ENCODE measurements at places on chromosomes 7 and 10. TPM values are rescaled to one million over a fixed set of nuclear protein-coding genes. Genes with fewer than 3 reads are reported as not detected.

The TMEM140 gene
- total RNA-seq, result not detected

The SCRN1 gene
- 78.9 TPM for total RNA-seq

The INSYN2A gene
- not detected for total RNA-seq

The OR6B1 gene
- not detected for total RNA-seq

The NANOS1 gene
- total RNA-seq, result 0.65 TPM

The AUTS2 gene
- 25.6 TPM for total RNA-seq

The PRKG1 gene
- total RNA-seq, result 0.43 TPM

The ARID5B gene
- 18.5 TPM for total RNA-seq

The C10orf53 gene
- not detected for total RNA-seq

The GPR26 gene
- not detected for total RNA-seq

The OPN4 gene
- total RNA-seq, result not detected

The CHAT gene
- total RNA-seq, result 2.0 TPM

The ALOX5 gene
- total RNA-seq, result not detected

The NUTM2A gene
- total RNA-seq, result 3.9 TPM

The FXYD4 gene
- total RNA-seq, result not detected

The GIMAP5 gene
- not detected for total RNA-seq

The IL15RA gene
- total RNA-seq, result not detected

The IKZF1 gene
- total RNA-seq, result not detected

The CALN1 gene
- not detected for total RNA-seq

The TRIM50 gene
- not detected for total RNA-seq

The RHEB gene
- total RNA-seq, result 43.4 TPM

The FAM204A gene
- 52.6 TPM for total RNA-seq

The KLHDC10 gene
- total RNA-seq, result 29.8 TPM

The MOGAT3 gene
- not detected for total RNA-seq

The KNDC1 gene
- 1.6 TPM for total RNA-seq

The LBX1 gene
- total RNA-seq, result not detected

The SVIL gene
- total RNA-seq, result 90.7 TPM

The CRHR2 gene
- total RNA-seq, result not detected

The FZD8 gene
- 19.6 TPM for total RNA-seq

The SPDYE9 gene
- not detected for total RNA-seq

The CYP3A5 gene
- under 0.01 TPM for total RNA-seq

The EGFR gene
- 125 TPM for total RNA-seq

The GIGYF1 gene
- 30.2 TPM for total RNA-seq

The CCNY gene
- total RNA-seq, result 32.1 TPM

The SPDYE2 gene
- not detected for total RNA-seq

The CTNNA3 gene
- under 0.01 TPM for total RNA-seq
